AG09319 (cell line): ENCODE measurements at places on chromosomes 4 and X.

DNA sequence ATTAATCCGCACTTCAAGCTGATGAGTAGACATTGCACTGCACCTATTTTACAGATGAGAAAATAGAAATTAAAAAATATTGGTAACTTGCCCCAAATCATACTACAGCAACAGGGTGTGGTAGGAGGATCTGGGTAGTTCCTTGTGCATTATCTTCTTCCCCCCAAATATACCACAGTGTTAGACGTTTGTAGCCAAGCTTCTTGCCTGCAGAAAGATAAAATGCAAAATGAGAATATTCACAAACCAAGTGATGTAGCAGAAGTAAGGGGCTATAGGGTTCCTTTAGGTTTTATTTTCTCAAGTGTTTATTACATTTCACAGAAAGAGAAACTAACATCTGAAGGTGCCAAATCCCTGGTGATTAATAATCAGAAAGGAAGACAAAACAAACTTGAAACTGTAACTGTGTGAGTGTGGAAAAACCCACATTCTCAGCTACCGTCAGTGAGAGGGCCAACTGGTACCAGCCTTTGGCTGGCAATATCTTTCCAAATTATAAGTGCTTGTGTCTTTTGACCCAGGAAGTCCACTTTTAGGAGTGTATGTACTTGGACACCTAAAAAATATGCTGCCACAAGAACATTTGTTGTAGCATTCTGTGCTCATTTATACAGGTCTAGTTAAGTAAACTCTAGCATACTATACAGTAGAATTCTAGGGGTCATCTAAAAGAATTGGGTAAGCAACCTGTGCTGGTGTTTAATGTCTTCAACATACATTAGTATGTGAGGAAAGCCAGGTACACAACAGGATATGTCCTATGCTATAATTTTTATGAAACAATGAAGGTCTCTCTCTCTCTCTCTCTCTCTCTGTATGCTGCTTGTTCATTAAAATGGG, 6.7 kb upstream of the CD38 start:
- DNase-seq, result no peak

DNA sequence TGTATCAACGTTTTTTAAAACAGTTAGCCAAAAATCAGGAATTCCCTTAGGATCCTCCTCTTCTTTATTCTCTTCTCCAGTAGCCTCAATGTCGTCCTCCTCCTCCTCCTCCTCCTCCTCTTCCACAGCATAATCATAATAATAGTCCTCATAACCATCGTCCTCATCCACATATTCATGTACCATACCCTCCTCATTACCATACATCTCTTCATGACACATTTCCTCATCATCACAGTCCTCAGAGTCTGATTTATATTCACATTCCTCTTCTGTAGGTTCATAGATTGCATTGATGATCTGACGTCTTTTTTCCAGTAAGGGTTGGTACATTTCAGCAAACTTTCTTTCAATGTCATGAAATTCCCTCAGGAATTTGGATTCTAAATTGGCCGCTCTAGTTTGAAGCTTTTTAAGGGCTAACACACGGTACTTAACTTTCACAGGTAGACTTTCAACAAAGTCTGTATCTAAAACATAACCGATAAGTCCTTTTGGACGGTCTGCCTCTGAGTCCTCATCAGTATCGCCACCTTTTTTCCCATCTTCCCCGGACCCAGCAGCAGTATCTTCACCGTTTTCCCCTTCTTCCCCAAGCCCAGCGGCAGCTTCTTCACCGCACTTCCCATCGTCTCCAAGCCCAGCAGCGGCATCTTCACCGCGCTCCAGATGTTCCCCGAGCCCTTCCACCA, 771 bp downstream of the NAP1L2 start:
- DNase-seq, result no peak

DNA sequence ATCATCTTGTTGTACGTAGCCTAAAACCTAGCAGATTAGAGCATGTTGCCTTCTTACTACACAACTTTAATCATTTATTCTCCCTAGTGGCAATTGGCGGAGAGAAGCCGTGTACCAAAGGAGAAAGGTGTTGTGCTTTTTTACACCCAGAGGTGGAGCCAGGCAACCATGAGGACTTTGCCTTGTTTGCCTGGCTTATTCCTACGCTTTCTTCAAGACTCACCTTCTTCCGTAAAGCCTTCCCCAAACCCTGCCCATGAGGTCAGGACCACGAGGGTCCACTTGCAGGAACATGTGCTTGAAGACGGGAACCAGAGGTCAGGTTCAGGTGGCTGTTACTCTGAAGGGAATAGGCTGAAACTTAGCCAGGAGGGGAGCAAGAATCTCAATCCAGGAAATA, 290.5 kb downstream of the RAB28 start:
- no peak for DNase-seq

- DNase-seq, result no peak
Measured at GRCh38 chr4:4409416-4410115, 22.7 kb downstream of the NSG1 start.

GRCh38 chrX:7219153-7219705, 71.3 kb upstream of the PUDP start:
- DNase-seq, result no peak

DNA sequence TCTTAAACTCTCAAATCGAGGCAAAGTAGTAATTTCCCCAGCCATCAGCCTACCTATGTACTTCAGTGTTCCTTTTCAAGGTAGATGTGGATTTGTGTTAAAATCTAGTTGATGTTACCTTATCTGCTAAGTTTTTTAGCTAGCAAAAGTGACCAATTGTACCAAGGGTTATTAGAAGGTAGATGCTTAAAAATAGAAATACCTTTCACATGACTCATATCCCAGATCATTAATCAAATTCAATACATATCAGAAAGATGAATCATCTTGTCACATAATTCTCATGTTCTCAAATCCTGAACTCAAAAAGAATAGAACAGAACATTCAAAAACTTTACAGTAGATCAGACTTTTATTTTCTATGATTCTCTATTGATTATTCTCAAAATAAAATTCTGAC, 3.5 kb downstream of the ENAM start:
- no peak for DNase-seq

- no peak for DNase-seq
Measured at GRCh38 chr4:24453951-24454350, 130.4 kb downstream of the DHX15 start.

DNA sequence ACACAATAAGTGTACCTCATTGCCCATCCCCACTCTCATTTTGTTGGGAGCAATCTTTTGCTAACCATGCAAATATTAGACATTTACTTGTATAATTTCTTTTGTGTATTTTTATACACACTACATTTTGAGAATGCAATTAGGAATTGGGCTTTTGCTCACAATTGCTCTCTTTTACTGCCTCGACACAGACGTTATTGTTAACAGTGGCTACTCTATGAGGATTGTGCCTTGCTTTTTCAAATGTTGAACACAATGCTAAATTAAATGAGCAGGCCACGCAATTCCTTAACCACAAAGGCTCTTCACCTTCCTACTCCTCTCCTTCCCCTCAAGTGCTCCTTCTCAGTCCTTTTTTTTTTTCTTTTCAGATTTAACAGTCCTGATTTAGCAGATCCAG, 42.8 kb upstream of the HPF1 start:
- no peak for DNase-seq

GRCh38 chrX:138648568-138648967, 62.9 kb downstream of the FGF13 start:
- no peak for DNase-seq

GRCh38 chr4:175424111-175424510, 388.0 kb downstream of the GPM6A start:
- DNase-seq, result no peak

DNA sequence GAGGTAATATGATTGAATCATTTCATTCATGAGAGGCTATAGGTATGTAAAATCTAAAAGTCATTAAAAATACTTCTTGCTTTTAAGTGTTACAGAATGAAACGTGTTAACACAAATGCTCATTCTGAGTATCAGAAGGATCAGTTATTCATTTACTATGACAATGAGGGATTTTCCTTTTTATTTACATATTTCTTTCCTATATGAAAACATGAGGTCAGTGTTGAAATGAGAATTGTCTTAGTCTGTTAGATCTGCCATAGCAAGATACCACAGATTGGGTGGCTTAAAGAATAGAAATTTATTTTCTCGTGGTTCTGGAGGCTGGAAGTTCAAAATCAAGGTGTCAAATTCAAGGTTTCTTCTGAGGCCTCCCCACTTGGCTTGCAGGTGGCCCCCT, 181.2 kb downstream of the ARHGAP10 start:
- DNase-seq, result no peak

DNA sequence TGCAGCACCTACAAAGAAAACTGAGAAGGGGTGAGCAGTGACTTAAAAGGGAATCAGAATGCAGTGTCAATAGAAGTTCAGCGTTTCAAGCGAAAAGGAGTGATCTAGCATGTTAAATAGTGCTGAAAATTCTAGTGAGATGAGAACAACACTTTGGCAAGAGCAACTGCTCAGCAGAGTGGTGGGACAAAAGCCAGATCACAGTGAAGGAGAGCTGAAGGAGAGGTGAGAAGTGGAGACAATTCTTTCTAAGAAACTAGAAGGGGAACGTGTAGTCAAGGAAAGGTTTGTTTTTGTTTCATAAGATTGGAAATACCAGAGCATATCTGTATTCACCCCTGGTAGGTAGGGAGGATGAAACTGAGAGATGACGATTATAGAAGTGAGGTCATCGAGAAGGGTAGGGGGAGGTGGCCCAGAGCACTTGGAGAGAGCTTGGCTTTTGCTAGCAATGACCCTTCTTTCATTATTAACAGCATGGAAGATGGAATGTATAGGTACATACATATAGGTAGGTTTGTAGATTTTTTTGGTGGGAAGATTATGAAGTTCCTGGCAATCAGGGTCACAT, 33.7 kb downstream of the SRPX2 start:
- no peak for DNase-seq

DNA sequence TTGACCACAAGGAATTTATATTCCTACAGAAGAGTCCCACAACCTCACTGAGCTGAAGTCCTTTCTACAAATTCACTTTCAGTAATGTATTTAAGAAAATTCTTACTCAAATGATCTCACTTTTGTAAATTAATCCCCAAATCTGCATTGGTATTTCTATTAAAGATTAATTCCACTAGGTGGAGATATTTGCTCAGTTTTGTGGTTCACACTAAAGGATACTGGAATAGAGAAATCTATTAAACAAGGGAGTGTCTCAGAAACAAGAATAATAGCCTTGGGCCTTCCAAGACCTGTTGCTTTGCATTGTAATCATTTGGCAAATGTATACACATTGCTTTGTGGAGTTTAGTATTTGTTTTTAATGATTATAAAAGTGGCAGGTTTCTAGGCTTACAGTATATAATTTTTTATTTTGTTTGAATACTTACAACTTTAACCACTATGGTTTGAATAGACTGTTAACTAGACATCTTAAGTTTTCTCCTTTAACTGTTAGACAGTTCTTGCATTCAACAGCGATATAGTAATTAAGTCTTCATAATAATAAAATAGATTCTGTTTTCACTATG, 25.9 kb downstream of the CFAP299 start:
- no peak for DNase-seq

- no peak for DNase-seq
Measured at GRCh38 chrX:108126661-108127060, 35.1 kb downstream of the ATG4A start.

- no peak for DNase-seq
Measured at GRCh38 chr4:41006141-41006540, 208.2 kb downstream of the APBB2 start.

GRCh38 chr4:182975806-182976205, 58.6 kb upstream of the DCTD start:
- DNase-seq, result peak; percentile 29

DNA sequence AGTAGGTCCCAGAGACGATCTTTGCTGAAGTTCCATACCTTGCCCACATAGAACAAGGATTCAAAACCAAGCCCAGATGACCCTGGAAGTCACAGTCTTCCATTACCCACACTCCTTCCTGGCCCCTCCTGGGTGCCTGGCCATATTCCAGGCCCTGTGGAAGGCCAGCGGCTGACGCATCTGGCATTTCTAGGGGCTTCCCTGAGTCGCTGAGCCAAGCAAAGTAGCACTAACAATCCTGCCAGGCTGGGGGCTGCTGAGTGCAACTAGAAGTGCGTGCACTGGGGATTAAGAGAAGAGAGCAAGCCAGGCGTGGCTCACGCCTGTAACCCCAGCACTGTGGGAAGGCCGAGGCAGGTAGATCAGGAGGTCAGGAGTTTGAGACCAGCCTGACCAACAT, 175.2 kb upstream of the CPEB2 start:
- no peak for DNase-seq

DNA sequence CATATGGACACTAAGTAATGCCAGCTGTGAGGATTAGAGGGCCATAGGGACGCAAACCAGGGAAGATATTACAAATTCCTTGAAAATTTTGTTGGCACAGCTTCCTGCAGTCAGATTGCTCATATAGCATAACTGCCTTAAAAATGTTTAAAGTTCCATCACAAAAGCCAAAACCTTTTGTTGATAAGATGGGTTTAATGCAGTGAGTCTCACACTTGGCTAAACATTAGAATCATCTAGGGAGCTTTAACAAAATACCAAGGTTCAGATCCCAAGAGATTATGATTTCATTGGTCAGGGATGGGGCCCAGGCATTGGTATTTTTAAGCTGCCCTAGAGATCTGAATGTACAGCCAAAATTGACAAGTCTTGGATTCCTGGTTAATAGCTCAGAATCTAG, 376.5 kb upstream of the MAD2L1 start:
- no peak for DNase-seq

DNA sequence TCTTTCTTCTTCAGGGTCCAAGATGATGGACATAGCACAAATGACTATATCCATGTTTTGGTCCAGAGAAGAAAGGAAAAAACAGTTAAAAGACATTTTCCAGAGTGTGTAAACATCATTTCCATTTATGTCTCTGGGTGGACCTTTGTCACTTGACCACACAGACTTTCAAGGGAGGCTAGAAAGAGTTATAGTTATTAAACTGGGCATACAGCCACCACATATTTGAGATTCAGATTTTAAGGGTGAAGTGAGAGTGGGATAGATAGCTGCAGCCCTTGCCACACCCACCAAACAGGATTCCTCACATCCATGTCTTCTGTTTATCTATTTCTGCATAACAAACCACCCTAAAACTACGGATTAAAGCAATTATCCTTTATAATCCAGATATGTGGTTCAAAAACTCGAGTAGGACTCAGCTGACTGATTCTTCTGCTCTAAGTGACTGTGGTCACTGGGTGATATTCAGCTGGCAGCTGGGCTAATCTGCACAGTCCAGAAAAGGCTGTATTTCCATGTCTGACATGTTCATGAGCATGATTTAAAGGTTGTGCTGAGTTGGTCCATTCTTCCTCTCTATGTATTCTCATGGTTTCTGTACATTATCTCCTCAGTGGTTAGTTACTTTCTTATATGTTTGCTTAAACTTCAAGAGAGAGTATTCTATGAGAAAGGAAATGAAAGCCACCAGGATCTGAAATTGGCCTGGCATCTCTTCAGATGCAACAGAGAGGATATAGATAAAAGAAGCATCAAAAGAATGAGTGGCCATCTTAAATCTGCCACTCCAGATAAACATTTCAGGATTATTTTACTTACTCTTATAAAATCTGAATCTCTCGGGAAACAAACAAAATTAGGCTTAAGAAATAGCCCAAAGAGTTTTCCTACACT, 459.8 kb upstream of the CTSO start:
- DNase-seq, result no peak

DNA sequence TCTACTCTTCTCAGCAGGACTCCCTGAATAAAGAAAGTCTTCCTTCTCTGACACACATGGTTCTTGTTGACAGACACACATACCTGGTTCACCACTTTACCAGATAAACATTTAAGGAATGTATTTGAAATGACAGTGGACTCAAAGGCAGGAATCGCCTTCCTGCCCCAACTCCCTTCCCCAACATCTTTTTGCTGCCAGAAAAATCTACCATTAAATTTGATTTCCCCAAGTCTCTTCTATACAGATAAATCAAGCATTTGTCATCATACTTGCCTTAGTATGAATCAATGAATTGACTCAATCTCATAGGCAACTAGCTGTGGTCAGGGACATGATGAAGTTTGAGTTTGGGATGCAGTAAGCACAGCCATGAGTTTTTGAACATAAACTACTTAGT, 23.3 kb upstream of the ANXA5 start:
- no peak for DNase-seq
